ENCODE measurements at places on chromosomes 6 and 20.

GRCh38 chr6:170199716-170200115, 91.2 kb downstream of the DLL1 start:
- no peak for DNase-seq

DNA sequence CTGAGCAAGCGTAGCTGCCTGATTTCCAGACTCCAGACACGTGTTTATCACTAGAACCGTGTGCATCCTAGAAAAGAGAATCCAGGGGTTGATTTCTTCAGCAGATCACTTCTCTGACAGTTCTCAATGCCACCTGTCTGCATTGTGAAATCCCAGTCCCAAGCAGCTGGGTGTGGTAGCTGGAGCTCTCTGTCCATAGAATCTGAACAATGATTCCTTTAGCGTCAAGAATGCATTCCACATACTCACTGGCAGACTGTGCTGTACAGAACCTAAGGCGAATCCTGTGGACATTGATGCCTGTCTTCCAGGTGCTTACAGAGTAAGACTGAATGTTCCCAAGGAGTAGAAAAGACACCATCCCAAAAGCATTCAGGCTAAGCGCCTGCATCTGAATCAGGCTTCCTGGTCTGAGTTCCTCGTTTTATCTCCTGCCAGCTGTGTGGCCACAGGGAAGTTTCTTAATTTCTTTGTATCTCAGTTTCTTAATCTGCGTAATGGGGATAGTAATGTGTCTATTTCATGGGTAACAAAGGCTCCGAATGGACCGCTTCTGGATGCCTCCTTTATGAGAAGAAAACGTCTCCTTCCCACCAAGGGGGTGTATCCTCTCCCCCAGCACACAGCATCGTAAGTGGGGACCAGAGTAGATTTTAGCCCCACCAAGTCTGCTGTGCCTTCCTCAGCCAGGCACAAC, 10.4 kb upstream of the TRAF3IP2 start:
- DNase-seq = no peak

GRCh38 chr6:43878823-43879495, 108.9 kb downstream of the VEGFA start:
- DNase-seq = no peak

- DNase-seq = no peak
Measured at GRCh38 chr6:167030222-167031072, 31.2 kb downstream of the CEP43 start.

DNA sequence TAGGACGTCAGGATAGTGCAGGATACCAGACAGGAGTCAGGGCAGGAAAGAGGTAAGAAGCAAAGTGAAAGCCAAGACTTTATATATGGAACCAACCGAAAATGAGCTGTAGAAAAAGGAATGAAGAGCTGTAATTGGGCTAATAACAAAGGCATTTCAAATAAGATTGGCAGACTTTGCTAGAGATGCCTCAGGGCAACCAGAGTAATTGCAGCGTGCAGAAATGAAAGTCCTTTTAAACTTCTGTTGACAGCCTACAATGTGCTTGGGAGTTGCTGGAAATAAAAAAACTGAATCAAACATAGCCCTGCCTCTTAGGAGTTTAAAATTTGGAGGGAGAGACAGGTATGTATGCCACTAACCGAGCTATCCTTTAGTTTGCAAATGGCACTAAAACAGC, 56.4 kb upstream of the NKX2-4 start:
- DNase-seq = no peak

DNA sequence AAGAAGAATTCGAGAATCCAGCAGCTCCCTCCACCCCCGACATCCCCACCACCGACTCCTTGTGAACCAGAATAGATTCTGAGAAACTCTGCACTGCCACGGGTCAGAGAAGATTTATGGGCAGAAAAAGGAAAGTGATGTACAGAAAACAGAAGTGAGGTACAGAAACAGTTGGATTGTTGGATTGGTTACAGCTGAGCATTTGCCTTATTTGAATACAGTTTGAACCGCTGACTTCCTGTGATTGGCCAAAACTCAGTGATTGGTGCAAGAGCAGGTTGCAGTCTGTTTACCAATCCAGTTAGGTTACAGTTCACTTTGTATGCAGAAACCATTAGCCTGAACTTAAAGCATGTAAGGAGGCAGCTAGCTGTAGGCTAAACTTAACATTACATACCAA, 131.2 kb upstream of the HDDC2 start:
- no peak for DNase-seq

GRCh38 chr6:11604836-11605506, 67.4 kb downstream of the TMEM170B start:
- DNase-seq = no peak

DNA sequence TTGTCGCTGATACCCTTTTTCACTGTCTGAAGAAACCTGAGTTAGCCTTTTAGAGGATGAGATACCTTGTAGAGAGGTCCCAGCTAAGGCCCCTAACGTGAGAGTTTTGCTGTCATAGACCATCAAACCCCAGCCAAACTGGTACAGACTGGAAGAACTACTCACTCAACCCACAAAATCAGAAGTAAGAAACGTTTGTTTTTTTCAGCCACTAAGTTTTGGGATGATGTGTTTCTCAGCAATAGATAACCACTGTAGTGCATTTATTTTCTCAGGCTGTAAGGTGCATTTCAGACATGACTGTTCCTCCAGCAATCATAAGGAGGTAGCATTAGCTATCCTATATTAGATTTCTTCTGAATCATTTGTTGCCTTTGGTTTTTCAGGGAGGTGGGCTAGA, 407.3 kb upstream of the FLRT3 start:
- DNase-seq = no peak

DNA sequence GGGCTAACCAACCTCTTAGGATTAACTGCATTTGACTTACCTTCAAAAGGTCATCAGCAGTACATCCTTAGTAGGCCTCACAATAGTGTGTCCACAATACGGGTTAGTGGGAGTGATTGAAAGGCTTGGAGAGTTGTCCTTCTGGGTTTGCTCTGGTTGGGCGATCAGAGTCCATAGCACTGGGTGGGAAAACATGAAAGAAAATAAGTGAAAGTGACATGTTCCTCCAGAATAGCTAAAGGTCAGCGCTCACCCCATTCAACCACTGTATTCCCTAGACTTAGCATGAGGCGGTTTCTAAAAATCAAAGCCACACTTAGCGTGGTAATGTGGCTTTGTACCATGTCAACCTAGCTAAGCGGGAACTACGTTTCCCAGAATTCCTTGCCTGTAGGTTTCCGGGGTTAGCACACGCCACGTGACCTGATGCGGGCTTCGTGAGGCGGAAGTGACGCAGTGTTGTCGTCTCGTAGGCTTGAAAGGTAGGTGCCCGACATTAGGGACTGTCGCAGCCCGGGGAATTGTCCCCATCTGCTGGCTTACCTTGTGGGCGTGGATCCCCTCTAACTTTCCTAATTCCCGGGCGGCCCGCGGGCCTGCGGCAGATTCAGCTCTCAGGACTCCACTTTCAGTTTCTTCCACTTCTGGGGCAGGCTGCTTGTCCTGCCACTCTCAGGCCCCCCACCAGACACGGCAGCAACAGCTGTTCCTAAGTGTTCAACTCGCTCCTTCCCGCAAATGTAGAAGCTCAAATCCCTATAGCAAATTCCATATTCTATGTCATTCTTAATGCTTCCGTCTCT, 19.8 kb upstream of the SCP2D1 start:
- peak; percentile 96 for DNase-seq

DNA sequence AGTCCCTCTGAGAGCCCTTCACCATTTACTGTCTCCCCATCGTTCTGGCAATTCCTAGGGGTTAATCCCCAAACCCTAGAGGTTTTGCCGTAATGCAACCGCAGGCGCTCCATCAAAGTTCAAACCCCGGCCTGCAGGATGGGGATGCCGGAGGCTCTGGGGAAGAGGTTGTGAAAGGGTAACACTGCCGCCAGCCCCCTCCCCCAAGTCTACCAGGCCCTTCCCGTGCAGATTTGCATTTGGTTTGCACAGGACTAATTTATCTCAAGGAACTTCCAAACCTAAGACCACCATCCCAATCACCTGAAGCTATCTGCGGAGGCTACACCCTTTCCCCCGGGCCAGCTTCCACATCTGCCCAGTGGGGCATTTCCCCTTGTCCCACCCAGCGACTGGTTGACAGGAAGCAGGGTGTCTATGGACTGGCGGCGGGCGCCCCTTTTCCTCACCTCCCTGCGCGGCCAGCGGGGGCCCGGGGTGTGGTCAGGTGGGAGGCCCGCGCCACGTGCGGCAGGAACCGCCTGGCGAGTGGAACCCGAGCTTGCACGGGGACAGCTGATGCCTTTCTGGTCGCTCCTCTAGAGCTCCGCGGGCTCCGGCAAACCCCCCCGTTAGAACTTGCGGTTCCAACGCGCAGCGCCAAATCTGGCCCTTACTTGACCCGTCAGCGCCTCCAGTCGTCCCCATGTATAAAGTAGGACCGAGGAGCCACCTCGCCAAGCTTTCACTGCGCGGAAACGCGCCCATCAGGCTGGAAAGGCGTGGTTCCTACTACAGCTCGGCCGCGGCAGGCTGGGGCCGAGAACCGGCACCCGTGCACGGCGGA, 9.4 kb upstream of the SLC4A11 start:
- DNase-seq = no peak

GRCh38 chr6:131819572-131820124, 11.8 kb downstream of the ENPP1 start:
- DNase-seq = no peak

GRCh38 chr6:22024973-22025467, 271.8 kb downstream of the PRL start:
- DNase-seq = no peak

DNA sequence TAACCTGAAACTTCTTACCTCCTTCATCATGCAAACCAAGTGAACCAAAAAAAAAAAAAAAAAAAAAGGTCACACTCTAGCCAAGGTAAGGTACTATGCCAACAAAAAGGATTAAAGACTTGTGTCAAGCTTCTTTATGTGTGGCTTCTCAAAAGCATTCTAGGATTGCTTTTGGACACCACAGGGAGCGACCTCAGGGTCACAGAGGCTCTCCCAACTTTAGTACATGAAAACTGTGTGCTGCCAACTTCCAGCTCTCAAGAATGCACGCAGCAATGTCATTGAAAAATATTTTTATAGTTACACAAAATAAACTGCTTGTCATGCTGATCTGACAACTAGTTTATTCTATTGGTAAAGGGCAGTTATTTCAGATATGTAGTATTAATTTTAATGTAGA, 243.8 kb downstream of the PLCB1 start:
- DNase-seq = no peak

DNA sequence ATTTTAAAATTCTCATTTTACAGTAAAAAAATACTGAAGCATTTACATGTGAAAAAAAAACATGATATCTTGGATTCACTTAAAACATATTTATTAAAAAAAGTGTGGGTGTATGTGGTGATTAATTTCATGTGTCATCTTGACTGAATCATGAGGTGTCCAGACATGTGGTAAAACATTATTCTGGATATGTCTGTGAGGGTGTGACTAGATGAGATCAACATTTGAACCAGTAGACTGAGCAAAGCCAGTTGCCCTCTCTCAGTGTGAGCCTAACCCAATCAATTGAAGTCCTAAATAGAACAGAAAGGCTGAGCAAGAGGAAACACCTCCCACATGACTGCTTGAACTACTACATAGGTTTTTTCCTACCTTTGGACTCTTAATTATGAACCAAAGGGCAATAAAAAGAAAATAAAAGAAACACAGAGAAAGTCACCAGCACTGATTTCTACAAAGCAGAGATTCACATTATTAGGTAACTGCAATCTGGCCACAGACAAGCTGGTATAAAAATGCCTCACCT, 90.5 kb upstream of the VGLL2 start:
- DNase-seq = peak; percentile 44

DNA sequence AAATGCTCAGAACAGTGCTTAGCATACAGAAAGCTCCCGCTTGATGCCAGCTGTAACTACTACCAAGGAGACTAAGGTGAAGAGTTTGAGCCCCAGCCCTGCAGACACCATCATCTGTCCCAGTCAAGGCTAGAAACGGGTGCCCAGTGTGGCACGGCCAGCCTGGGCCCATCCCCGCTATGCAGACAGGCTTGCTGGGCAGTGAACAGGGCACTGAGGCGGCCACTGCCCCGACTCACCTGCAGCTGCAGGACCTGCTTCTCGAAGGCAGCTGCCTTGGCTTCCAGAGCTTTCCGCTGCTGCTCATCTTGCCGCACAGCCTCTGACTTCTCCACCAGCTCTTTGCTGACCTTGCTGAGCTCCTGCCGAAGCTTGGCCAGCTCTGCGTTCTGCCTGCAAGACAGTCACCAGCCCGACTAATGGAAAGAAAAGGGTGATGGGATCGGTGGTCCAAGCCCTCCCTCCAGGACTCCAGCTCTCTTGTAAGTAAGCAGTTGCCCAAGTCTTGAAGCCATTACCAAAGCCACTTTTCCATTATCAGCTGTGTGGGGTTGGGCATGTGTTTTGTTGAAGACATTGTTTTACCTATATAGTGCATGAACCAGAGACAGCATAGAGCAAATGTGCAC, 48.7 kb downstream of the RRBP1 start:
- no peak for DNase-seq

DNA sequence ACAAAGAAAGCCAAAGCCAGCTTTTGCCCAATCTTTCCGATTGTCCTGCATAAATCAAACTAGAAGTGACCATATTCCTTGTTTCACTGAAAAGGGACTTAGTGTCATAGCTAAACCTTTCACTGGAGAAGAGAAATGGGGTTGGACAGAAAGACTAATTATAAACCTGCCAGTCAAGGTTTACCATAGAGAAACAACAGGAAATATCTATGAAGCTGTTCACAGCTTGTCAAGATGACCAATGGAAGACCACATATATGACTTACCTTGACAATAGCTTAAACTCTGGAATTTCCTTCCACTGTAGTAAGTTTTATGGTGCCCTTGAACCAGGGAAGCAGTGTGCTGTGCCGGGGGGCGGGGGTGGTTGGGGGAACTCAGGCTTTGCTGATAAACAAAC, 107.7 kb upstream of the PHACTR1 start:
- DNase-seq = no peak

GRCh38 chr20:52892023-52892422, 80.1 kb upstream of the TSHZ2 start:
- DNase-seq = no peak

DNA sequence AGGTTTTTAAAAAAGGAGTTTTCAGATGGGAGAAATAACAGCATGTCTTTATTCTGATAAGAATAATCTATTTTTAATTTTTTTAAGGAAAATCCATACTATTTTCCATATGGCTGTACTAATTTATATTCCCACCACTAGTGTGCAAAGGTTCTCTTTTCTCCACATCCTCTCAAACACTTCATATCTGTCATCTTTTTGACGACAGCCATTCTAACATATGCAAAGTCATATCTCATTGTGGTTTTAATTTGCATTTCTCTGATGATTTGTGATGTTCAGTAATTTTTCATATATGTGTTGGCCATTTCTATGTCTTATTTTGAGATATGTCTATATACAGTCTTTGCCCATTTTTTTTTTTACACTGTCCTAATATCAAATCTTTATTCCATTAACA, 280.6 kb upstream of the RUNX2 start:
- no peak for DNase-seq

DNA sequence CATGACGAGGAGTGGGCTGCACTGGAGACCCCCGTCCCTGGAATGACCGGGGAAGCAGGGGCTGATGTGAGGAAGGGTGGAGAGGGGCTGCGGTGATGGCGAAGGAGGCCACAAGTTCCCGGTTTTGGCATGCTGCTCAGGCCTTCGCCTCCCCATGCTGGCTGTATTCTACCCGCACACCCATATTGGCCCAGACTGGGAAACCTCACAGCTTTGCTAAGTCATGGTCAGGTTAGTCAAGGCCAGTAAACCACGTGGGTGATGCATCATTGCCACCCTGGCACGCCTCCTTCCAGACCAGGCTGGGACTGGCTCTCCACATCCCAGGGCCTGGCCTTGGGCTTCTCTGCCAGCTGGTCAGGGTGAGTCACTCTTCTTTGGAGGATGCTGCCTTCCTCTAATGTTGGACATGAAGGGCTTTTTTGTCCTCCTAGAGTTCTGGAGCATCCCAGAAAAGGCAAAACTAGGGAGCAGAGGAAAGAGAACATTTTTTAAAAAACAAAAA, 53.8 kb downstream of the PCNA start:
- peak; percentile 95 for DNase-seq
